AG10803 (cell line): ENCODE measurements at places on chromosomes 5 and 9.

GRCh38 chr5:133926489-133927299 lies 41.7 kb downstream of the C5orf15 start:
- DNase-seq = no peak

- DNase-seq = peak; percentile 77
Measured at GRCh38 chr5:42993516-42994245, 46.4 kb downstream of the ANXA2R start.

GRCh38 chr9:88006511-88007290 lies 32.4 kb upstream of the CDK20 start:
- no peak for DNase-seq

DNA sequence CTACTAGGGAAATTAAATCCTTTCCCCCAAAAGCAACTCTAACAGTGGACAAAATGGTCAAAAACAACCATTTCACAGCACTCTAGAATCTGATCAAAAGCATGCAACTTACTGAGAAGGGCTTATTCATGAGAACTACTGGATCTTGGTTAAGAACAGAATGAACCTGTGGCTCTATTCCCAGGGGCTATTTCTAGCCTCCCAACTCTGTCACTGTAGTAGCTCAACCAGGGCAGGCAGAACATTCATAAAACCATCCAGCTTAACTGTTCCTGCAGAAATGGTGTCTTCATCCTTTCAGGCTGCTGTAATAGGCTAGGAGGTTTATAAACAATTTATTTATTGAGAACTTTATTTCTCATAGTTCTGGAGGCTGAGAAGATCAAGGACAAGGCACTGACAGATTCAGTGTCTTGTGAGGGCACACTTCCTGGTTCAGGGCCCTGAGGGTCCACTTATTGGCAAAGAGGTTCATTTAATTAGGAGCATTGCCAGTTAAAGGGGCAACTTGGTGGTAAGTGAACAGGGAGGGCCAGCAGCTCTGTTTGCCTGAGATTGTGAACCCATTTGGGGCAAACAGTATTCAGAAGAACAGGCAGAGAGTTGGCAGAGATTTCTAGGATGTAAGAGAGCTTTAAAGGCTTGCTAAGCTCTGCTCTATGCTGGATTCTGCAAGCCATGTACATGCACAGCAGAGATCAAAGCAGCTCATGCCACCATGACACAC lies 238.5 kb upstream of the FBXL7 start:
- no peak for DNase-seq

GRCh38 chr5:53917826-53918225 lies 357.4 kb downstream of the NDUFS4 start:
- DNase-seq = no peak

- no peak for DNase-seq
Measured at GRCh38 chr5:95667061-95667618, 15.7 kb downstream of the SPATA9 start.

DNA sequence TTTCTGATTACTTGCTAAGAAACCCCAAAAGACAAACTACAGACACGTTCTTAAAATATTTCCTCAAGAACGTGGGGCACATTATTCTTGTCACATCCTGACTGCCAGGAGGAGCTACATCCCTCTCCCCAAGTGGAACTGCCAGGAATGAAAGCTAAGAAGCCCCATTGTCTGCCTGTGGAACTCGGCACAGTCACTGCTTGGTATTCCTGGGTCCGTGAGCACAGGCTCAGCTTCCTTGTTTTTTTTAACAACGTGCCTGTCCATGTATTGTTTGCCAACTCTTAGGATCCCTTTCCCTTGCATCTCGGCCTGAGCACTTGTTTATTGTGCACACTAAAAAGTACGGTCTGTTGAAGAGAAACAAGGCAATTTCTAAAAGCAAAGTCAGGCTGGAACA lies 47.0 kb upstream of the SELENOP start:
- no peak for DNase-seq

- DNase-seq = no peak
Measured at GRCh38 chr9:95425910-95426551, 90.7 kb downstream of the PTCH1 start.

DNA sequence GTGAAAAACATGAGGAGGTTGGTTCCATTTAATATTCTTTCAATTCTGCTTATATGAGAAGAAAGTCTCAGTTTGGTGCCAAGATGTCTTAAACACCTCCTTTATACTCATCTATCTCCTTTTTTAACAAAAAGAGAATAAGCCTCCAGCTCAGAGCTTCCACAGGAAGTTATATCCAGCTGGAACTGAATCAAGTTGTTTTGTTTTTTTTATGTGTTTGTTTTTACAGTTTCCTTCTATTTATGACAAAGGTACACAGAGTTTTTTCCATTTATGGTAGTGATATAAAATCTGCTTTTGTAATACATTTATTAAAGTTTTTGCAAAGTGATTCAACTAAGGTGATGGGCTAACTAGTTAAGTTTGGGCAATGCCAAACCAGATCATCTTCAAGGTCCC lies 10.4 kb downstream of the SPARC start:
- DNase-seq = no peak

- no peak for DNase-seq
Measured at GRCh38 chr9:34399729-34400128, 23.0 kb upstream of the MYORG start.

- no peak for DNase-seq
Measured at GRCh38 chr5:66013397-66013796, 87.0 kb downstream of the ERBIN start.

- no peak for DNase-seq
Measured at GRCh38 chr9:131872702-131873101, 132.8 kb upstream of the RAPGEF1 start.

DNA sequence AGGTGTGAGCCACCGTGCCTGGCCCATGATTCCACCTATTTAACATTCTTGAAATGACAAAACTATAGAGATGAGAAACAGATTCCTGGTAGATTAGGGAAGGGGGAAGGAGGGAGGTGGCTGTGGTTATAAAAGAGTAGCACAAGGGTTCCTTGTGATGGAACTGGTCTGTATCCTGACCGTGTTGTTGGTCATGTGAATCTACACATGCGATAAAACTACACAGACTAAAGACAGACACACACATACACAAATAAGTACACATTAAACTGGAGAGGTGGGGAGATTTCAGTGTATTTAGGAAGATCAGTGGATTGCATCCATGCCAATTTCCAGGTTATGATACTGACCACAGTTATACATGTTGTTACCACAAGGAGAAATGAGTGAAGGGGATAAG lies 60.9 kb downstream of the RNF130 start:
- DNase-seq = no peak

- peak; percentile 77 for DNase-seq
Measured at GRCh38 chr5:151664694-151665585, 21.8 kb downstream of the SPARC start.

- DNase-seq = peak; percentile 22
Measured at GRCh38 chr5:111144352-111144930, 52.3 kb downstream of the WDR36 start.

- no peak for DNase-seq
Measured at GRCh38 chr9:32884482-32884881, 101.1 kb downstream of the TMEM215 start.

GRCh38 chr5:36276864-36277263 lies 24.8 kb downstream of the RANBP3L start:
- DNase-seq = peak; percentile 35

- peak; percentile 82 for DNase-seq
Measured at GRCh38 chr9:22052376-22052945, 43.4 kb upstream of the CDKN2B start.

GRCh38 chr5:27511061-27511460 lies 472.7 kb upstream of the CDH9 start:
- DNase-seq = no peak

- DNase-seq = peak; percentile 52
Measured at GRCh38 chr9:6214434-6214833, 1.2 kb upstream of the IL33 start.

- DNase-seq = no peak
Measured at GRCh38 chr9:17802249-17802857, 223.5 kb downstream of the SH3GL2 start.

DNA sequence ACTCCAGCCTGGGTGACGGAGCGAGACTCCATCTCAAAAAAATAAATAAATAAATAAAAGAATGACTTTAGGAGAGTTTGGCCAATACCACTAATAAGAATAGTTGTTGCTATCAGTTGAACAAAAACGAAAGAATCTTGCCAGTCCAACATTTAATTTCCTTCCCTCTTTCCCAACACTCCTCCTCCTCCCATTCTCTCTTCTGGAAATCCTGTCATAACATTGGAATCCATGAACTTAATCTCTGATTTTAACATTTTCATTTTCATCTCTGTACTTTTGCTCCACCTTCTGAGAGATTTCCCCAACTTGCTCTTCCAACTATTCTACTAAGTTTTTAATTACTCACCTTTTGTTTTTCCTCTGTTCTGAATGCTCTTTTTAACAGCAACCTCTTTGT lies 42.8 kb upstream of the CDK20 start:
- peak; percentile 10 for DNase-seq

GRCh38 chr5:141484641-141485311 lies at the start of gene PCDHGC4:
Gene PCDHGC4, plus strand, starts transcription at chr5:141485030. Its CDS starts 144 bp downstream, at chr5:141485174.
- no peak for DNase-seq

GRCh38 chr5:125232779-125233230 lies 486.4 kb upstream of the ZNF608 start:
- DNase-seq = peak; percentile 91

- DNase-seq = no peak
Measured at GRCh38 chr5:95824747-95825146, 2.2 kb upstream of the GLRX start.

DNA sequence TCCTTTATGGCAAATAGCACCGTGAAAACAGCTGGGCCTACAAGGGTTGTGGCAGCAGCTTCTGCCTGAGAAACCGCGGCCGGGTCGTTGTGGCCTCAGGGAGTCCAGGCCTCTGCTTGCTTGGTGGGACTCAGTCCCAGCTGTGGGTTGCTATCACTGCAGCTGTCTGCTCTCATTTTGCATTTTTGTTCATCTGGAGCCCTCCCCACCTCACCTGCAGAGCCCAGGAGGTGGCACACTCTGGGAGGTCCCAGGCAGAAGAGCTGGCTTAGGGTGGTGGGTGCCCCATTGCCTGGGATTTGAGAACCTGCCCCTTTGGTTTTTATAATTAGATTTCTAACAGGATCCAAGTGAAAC lies 138.4 kb downstream of the GADD45G start:
- DNase-seq = no peak

DNA sequence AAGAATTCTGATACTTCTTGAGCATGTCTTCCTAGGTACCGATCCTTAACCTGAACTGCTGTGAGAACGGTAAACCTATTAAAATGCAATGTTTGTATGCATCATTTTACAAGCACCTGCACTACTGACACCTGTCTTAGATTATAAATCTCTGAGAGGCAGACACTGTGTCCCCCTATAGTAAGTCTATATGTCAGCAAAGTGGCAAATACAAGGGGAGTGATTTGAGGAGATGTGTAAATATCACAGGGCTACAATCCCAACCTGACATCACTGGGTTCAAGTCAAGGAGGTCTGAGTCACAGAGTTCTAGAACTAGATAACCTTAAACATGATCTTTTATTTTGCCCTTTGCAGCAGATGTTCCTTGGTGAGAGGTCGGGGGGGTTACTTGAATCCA lies 64.1 kb downstream of the ANKH start:
- DNase-seq = no peak

GRCh38 chr9:127652733-127653132 lies 40.7 kb downstream of the STXBP1 start:
- no peak for DNase-seq

DNA sequence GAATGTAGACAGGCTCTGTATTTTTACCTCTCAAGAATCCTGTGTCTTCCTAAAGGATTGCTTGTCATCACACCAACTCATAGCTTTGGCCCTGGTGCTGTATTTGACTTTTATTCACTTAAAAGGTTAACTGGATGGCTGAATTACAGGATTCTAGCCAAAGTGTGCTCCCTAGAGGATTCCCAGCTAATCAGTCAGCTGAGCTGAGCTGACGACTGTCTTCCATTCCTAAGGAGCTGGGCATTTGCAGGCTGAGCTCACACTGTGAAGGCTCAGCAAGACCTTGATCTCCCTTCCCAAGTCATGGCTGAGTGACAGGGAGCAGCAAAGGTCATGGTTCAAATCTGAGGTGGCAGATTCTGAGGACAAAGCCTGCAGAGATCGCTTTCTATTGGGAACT lies 59.0 kb upstream of the PALM2AKAP2 start:
- DNase-seq = no peak

DNA sequence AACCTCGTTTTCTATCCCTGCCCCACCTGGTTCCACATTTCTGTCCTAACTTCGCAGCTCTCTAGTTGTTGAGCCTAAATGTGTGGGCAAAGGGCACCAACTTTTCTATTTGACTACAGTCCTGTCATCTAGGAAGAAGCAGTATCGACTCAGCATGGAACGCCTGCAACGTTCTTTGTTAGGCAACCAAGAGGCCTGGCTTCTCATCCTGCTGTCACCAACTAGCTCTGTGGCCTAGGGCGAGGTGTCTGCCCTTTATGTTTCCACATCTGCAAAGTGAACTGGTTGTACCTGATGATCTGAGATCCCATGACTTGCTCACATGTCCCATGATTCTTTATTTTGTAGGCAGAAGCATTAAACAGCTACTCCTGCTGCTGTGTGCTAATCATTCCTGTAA lies 248.9 kb downstream of the ADAMTSL1 start:
- no peak for DNase-seq

- no peak for DNase-seq
Measured at GRCh38 chr9:102309379-102309778, 570.9 kb upstream of the GRIN3A start.

- DNase-seq = peak; percentile 54
Measured at GRCh38 chr9:14415947-14416346, 102.0 kb upstream of the NFIB start.

DNA sequence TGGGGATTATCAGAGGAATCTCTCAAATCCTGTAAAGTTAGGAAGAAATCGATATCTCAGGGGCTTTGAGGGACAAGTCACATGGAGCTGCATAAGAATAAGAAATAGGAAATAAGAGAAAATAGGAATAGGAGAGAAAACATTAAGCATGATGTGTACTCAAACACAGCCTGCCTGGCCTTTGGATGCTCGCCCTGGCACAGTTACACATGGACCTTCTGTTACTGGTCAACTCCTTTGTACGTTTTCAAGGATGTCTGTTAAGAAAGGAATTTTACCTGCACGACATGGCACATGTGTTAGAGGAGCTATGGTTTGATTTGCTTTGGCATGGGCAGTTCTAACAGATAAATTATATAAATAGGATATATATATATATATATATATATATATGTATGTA lies 321.2 kb downstream of the CDH12 start:
- DNase-seq = no peak
